ENCODE measurements at places on chromosomes 5 and 9.

DNA sequence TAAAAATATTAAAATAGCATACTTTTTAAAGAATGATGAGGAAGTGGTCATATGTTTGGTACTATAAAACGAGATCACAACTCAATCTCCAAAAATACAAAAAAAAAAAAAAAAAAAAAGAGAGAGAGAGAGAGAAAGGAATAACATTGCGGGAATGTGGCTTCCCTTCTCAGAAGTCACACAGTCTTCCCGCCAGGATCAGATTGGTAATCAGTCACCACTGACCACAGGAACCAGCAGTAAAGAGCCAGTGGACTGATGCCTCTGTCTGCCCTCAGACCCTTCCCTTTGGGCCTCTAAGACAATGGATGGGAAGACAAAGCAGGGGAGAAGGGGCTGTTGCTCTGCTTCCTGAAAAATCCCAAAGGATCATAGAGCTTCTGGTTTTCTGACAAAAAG is 104.9 kb downstream of the KLHL3 start:
- DNase-seq = no peak

GRCh38 chr5:147431586-147431985 is 78.3 kb downstream of the DPYSL3 start:
- DNase-seq = no peak

DNA sequence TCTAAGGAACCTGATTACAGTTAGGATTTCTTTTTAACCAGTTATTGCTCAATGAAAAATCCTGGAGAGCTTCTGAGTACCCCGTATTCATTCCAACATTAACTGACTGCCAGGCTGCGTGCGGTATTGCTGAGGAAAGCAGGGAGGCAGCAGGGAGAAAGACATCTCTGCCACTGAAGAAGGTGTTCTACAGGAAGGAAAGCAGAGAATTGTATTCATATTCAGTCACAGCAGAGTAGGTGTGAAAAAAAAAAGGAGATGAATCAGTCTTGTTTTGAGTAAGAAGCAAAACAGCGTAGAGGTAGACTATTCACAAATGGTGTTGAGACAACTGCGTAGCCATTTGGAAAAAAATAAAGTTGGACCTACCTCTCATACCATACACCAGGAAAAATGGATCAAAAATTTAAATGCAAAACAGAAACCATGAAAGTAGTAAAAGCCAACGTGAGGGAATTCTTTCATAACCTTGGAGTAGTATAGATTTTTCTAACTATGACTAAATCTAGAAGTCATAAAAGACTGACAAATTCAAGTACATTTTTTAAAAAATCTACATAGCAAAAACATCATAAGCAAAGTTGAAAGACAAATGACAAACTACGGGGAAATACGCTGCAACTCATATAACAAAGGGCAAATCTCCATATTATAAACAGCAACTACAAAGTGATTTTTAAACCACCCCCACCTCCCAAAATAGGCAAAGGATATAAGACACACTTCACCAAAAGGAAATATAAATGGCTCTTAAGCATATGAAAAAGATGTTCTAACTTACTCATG is 9.9 kb upstream of the NR4A3 start:
- DNase-seq = no peak

GRCh38 chr5:91535499-91535898 is 152.4 kb upstream of the ARRDC3 start:
- DNase-seq = no peak

DNA sequence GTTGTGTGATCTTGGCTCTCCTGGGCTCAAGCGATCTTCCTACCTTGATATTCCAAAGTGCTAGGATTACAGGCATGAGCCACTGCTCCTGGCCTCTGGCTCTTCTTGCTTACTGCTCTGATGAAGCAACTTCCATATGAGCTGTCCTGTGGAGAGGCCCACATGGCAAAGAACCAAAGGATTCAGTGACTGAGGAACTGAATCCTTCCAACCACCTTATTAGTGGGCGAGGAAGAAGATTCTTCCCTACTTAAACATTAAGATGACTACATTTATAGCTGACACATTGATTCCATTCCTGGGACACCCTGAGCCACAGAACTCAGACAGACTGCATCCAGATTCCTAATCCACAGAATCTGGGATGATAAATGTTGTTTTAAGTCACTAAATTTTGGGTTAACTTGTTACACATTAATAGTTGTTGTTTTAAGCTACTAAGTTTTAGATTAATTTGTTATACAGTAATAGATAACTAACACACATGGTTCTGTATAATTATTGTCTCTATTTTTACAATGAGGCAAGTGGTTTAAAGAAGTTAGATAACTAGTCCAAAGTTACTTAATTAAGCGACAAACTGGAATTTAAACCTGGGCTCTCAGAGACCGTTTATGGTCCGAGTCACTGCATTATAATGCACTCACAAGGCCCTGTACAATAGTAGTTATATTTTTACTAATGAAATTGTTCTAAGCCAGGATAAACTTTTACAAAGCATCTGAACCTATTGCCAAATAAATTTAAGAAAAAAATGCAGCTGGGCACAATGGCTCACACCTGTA is 16.7 kb upstream of the SLCO4C1 start:
- no peak for DNase-seq

DNA sequence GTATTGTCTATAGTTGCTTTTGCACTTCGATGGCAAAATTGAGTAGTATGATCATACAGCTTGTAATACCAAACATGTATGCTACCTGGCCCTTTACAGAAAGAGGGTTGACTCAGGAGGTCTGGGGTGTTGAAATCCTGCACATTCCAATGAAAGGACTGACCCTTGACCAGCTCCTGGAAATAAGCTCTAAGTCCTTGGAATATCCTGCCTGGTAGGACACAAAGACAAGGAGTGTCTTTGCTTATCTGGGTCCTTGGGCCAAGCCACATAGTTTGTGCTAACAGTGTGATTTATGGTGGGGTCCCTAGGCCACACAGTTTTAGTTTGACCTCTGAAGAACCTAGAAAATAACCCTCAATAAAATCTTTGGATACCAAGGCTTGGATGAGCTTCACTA is 89.3 kb upstream of the FTMT start:
- no peak for DNase-seq

- no peak for DNase-seq
Measured at GRCh38 chr5:68894673-68895072, 199.1 kb upstream of the SLC30A5 start.

DNA sequence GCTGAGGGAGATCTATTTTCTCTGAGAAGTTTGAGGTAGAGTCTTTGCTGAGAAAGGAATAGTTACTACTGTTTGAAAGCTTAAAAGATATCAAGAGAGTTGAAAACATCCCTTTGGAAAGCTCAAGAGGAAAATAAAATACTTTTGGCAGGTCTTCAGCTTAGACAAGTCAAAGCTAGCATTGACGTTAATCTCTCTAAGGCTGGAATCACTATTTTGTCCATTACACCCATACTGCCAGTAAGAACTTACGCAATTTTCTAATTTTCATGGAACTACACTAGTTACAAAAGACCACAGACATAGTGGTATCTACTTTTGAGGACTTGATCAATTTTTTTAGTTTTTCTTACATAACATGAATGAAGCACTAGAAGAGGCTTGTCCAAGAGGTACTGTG is 494.9 kb downstream of the PSAT1 start:
- no peak for DNase-seq

- no peak for DNase-seq
Measured at GRCh38 chr5:40986666-40987065, 77.4 kb downstream of the C7 start.

DNA sequence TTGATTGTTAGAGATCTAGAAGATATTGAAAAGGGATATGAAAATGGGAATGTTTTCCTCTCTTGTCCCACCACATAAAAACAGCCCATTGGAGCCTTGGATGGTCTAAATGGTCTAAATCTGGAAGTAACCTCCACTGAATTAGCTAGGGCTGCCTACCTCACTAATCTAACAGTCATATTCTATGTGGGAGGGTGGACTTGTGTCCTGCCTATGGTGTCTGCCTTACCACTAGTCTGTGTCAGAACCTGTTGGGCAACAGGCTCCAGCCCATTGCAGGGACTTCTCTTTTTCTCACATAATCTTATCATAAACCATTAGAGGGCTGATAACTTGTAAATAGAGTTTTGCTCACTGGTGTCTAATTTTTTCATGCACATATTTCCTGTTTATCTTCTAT is 548.8 kb upstream of the CDH18 start:
- DNase-seq = no peak

DNA sequence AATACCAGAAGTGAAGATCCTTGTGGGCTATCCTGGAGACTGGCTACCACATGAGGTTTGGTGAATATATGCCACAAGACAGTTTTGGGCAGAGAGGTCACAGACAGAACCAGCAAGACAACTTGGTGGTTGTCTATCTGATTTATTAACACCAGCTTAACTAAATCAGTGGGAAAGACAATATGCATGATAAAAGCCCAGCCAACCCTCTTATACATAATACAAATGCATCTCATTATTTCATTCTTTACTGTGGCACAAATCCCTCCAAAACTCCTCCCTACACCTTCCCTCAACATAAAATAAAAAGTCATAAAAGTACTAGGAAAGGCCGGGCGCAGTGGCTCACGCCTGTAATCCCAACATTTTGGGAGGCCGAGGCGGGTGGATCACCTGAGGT is 8.1 kb downstream of the HINT1 start:
- DNase-seq = no peak

- DNase-seq = no peak
Measured at GRCh38 chr9:133889584-133890301, 102.4 kb downstream of the VAV2 start.

DNA sequence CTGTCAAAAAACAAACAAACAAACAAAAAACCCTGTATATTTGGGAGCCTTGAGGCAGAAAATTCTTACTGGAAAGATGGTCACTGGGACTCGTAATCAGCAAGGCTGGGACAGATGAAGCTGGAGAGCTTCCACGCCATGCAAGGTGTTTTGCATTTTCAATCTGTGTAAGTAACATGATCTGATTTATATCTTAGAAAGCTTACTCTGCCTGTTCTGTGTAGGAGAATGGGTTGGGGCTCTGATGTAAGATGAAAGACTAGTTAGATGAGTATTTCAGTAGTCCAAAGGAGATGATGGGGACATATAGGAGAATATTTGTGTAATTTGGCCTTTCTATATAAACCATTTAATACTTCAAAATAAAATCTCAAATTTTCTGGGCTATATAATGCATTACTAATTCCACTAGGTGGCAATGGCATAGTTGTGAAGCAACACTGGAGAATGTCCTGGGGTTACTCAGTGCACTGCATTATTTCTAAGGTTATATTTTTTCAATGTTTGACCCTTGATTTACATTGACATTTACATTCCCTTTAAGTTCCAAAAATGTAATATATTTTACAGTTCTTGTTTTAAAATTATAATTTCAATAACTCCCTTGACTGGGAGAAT is 21.9 kb upstream of the FSD1L start:
- DNase-seq = no peak

GRCh38 chr9:33164138-33164809 is 2.9 kb downstream of the B4GALT1 start:
- peak; percentile 17 for DNase-seq

- DNase-seq = no peak
Measured at GRCh38 chr5:123157791-123158581, 68.9 kb downstream of the PRDM6 start.

GRCh38 chr5:169001394-169001793 is 299.5 kb downstream of the SLIT3 start:
- DNase-seq = no peak

GRCh38 chr5:173201636-173202265 is 33.3 kb downstream of the NKX2-5 start:
- DNase-seq = no peak

DNA sequence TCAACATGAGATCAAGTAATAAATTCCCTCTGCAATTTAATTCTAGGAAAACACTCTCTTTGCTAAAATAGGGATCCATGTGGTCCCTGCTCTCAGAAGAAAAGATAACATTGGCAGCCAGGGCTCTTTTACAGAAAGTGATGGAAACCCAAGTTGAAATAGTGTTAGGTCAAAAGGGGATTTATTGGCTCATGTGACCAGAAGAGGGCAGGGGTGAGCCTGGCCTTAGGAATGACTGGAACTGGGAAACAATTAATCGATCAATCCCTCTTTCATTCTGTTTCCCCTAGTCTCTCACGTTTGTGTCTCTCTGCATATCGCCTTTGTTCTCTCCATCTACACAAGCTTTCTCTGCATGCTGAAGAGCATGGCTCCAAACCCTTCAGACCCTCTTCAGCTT is 58.3 kb upstream of the ALDH1B1 start:
- no peak for DNase-seq

- no peak for DNase-seq
Measured at GRCh38 chr5:23411994-23412393, 95.4 kb upstream of the PRDM9 start.

- DNase-seq = no peak
Measured at GRCh38 chr9:72312386-72312987, 52.5 kb downstream of the ZFAND5 start.

GRCh38 chr9:129491487-129491855 is 129.4 kb downstream of the C9orf50 start:
- no peak for DNase-seq

- DNase-seq = no peak
Measured at GRCh38 chr5:35024911-35025510, 22.7 kb downstream of the AGXT2 start.

GRCh38 chr5:34699155-34700077 is 43.3 kb downstream of the RAI14 start:
- DNase-seq = no peak

GRCh38 chr5:6449465-6450158 is 953 bp downstream of the UBE2QL1 start:
- no peak for DNase-seq

DNA sequence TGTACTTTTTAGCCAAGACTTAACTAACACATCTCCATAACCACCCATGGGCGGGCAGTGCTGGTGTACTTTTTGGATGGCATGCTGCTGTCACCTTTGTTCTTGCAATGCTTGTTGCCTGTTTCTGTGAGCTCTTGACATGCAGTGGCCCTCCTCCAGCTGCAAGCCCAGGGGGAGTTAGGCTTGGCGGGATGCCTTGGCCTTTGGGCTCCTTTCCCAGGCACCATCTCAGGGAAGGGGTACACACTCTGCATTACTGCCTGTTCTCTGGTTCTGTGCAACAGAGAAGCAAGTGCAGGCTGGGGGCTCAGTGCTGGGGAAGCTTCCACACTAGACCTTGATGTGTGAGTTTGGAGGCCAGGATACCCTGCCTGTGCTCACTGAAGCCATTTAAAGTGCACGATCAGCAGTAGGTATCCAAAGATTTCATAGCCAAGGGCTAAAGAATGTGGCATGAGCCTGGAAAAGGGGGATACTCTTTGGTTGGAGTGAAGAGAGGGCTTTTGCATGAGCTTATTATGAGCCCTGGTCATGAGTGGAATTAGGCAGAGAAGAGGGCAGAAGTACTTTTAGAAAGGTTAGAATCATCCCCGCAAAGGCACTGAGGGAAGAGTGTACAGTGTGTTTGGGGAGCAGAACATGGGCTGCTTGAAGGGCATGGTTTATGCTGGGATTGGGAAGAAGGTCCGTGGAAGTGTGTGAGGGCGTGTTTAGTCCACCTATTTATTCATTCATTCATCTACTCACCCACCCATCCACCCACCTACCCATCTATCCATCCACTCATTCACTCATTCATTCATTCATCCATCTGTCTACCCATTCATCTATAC is 22.5 kb downstream of the PSAT1 start:
- no peak for DNase-seq

DNA sequence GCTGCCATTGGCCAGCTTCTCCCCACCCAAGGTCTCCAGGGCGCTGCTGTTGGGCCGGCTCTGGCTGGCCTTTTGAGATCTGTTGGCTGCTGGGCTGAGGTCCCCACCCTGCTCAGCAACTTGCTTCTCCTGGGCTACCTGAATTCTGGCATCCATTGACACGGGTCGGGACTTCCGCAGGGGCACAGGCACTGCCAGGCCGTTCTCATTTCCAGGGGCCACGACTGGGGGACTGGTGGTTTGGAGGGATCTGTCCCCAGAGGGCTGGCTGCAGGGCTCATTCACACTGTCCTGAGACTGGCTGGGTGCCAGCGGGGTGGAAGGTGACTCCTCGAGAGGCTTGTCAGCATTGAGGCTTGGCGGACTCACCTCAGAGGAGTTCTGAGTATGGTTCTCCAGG is 87.1 kb upstream of the FBXW11 start:
- DNase-seq = no peak

Data from T-helper 2 cell treated with Interferon-gamma antibody and Interleukin-4, amounts not matched to agents 5 μg/mL and 100 μg/mL, for 36 hours (primary cell).